ENCODE measurements at places on chromosomes 3 and 15. TPM values are rescaled to one million over a fixed set of nuclear protein-coding genes. Genes with fewer than 3 reads are reported as not detected.

GRCh38 chr3:34015204-34016142 lies 217.0 kb downstream of the PDCD6IP start:
- no peak for DNase-seq

DNA sequence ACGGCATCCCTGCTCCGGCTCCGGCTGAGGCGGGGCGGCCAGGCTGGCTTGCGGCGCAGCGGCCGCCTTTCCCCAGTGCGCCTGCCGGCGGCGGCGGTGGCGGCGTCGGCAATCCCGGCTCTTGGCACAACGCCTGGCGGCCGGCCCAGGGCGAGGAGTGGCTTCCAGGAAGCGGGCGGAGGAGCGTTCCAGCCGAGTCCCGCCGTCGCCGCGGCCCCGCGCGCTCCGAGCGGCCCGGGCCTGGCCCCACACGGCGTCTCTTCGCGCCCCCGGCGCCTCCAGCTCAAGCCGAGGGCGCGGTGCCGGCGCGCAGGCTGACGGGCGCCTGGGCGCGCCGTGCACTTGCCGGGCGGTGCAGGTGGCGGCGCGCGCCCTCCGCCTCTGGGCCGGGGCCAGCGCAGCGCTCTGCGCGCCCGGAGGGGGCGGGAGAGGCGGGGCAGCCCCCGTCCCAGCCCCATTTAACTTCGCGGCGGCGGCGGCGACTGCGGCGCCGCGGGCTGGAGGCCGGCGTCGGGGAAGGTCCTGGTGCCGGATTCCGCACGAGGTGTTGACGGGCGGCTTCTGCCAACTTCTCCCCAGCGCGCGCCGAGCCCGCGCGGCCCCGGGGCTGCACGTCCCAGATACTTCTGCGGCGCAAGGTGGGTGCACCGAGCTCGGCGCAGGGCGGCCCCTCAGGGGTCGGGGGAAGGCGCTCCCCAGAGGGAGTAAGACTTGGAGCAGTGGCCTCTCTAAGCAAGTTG lies at the start of gene ADAMTSL3:
Gene ADAMTSL3 (plus strand): TSS at position 485 of the 740 bp plus-strand sequence. CDS start 1,639 bp downstream, outside the sequence.
- no peak for DNase-seq

DNA sequence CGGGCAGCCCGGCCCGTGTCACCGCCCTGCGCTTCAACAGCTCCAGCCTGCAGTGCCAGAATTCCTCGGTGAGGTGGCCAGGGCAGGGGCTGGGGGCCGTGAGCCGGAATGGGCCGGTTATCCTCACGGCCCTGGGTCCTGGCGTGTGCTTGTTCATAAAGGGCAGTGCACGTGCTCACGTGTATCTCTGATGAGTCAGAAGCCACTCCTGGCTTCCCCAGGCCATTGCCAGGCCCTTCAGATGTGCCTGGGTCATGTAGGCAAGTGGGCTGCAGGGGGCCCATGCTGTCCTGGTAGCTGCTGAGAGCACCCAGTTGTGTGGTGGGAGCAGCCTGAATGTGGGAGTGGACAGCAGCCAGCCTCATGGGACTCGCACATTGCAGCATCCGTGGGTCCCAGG lies 29.2 kb downstream of the PLXNA1 start:
- DNase-seq = no peak

DNA sequence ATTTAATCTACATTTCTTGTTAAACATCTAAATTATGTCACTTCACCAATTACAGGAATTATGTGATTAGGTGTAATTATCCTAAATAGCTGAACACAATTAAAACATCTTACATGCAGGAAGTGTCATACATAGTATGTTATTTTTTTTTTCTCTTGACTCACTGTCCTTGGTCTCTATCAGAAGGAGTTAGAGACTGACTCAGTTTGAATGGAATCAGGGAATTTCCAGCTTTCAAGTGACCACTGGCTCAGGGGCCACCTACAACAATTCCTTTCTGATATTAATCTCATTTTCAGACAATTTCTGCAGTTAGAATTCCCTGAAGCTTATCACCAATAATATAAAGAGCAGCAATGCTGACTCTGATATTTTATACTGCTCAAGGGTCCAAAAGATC lies 400.7 kb downstream of the ROBO1 start:
- DNase-seq = peak; percentile 10

DNA sequence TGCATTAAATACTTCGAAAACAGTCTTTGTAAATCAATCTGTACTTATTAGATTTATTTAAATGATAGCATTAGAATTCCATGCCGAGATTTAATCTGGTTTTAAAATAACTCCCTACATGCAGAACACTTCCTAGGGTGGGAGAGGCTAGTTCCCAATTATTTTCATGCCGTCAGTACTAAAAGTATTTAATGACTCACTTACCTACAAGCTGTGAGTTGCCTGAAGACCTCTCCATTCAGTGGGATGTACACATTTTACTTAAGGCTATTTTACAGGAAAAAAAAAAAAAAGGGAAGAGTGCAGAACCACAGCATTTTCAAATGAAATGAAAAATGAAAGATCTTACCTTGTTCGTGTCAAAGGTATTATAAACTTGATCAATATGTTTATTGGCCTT lies 469 bp downstream of the GUCA1C start:
- no peak for DNase-seq

DNA sequence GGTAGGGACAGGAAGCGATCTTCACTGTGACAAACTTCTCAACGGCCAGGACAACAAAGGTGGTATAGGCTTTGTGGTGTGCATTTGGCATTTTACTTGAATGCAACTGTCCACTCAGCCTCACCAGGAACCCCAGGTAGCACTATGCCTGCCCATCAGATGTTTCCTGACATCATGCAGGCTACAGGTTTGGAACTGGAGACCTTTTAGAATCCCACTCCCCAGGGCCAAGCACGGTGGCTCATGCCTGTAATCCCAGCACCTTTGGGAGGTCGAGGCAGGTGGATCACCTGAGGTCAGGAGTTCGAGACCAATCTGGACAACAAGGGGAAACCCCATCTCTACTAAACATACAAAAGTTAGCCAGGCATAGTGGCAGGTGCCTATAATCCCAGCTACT lies 9.6 kb downstream of the STARD5 start:
- DNase-seq = no peak

TUSC7 gene
- polyA plus RNA-seq = not detected

SCAANT1 gene
- not detected for polyA plus RNA-seq

AHSG gene
- polyA plus RNA-seq = not detected

DLEC1 gene
- polyA plus RNA-seq = 0.06 TPM
